ENCODE measurements at places on chromosomes 3 and 15.

GRCh38 chr3:78405745-78406144, 1362.1 kb downstream of the ROBO1 start:
- DNase-seq: no peak

DNA sequence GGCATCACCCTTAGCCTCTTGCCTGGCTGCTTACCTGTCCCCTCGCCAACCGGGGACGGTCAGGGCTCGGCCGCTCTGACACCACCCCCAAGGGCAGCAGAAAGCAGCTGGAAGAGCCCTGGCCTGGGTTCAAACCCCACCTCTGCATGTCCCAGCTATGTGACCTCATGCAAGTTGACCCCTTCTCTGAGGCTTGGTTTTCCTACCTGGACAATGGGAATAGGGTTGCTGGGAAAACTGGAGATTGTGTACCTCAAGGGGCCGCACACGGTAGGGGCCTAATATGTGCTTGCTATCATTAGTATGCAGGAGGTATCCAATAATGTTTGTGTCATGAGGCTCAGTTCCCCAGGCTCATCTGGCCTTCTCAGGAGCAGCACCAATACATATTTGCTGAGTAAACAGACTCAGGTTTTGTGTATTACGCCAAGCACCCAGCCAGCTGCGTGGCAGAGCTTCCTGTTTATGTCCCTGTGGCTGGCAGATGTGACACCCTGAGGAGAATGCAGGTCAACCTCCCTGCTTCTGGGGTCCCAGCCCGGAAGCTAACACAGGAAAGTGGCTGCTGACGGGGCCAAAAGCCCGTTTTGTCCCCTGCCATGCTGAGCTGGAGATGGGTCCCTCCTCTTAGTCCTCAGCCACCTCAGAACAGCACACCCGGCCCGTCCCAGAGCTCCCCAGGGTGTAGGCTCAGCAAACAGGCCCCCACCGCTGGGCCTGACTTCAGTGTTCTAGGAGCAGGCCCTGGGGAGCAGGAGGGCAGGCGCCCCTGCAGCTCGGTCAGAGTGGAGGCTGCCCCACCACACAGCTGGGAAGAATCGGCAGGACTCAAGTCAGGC, 29.7 kb downstream of the PLXND1 start:
- DNase-seq: no peak

DNA sequence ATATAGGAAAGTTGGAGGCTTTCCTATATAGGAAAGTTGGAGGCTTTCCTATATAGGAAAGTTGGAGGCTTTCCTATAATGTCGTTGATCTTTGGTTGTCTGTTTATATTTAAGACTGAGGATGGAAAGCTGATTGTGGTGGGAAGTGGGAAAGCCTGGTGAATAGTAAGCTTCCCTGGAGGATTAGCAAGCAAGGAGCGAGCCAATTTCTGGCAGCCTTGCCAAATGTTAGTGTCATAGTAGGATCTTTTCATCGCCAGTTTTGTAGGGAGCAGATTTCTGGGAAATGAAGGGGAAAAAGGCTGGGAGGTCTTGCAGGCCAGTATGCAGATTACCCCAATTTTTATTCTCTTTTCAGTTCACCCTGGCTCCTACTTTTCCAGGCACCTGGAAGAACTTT, 39.9 kb upstream of the CCNL1 start:
- DNase-seq: no peak

DNA sequence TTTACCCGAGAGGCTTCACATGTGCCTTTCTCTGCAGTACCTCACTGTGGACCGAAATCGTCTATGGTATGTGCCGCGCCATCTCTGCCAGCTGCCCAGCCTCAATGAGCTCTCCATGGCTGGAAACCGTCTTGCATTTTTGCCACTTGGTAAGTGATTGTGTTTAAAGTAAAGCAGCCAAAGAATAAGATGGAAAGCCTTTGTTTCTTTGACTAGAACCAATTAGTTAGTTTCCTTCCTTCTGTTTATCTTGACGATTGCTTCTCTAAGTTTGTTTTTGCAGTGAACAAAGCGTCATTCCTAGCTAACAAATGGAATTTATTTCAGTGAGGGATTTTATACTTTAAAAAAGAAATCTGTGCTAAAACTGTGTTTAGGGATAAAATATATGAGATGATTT, 82.7 kb downstream of the LRRC28 start:
- DNase-seq: no peak

DNA sequence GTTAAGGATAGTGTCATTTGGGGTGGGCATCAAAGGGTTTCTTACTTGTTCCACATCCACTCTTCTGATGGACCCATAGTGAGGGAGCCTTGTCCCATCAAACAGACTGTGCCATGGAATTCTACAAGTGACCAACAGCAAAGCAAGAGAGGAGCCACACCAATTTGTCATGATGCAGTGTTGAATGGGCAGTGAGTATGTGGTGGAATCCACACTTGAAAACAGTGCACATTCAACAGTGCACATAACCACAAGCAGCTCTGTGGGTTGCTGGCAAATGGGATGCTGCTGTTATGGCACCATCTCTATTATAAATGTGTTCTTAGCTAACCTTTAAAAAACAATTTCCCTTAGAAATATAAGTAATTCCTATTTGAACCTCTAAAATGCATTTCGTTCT, 52.5 kb upstream of the CPNE4 start:
- DNase-seq: no peak

DNA sequence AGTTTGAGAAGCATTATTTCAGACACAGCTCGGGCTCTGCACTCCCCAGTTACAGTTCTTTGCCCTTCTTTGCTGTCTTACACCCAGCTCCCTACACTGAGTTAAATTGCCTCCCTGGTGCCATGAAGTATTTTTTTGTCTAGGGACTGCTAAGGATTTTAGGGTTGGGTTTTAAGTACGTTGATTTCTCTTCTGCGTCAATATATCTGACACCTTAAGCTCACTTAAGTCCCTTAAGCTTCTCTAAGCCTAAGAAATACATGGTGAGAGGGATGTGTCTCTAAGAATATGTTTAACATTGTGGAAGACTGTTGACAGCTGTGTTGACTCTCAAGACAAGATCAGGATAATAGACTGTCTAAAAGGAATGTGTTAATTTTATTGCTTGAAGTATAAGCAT, 400.5 kb downstream of the PTPRG start:
- DNase-seq: no peak

- DNase-seq: no peak
Measured at GRCh38 chr3:54818486-54818885, 109.4 kb downstream of the LRTM1 start.

- DNase-seq: no peak
Measured at GRCh38 chr3:110149763-110150162, 812.4 kb upstream of the DPPA4 start.

DNA sequence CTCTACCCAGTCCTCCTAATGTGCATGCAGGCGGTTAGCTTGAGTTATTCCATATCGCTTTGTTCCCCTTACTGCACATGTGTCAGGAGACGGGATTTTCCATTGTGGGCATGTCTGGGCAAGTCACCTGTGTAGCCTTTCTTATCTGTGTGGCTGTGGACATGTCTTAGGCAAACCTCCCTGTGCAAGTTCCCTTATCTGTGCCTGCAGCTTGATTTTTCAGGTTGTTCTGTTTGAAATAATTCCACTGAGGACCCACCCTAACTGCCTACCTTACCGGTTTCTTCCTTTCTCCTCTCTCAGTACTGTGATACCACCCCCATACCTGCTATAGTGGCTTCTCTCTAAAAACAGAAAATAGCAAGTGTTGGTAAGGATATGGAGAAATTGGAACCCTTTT, 113.6 kb downstream of the NEO1 start:
- DNase-seq: no peak

DNA sequence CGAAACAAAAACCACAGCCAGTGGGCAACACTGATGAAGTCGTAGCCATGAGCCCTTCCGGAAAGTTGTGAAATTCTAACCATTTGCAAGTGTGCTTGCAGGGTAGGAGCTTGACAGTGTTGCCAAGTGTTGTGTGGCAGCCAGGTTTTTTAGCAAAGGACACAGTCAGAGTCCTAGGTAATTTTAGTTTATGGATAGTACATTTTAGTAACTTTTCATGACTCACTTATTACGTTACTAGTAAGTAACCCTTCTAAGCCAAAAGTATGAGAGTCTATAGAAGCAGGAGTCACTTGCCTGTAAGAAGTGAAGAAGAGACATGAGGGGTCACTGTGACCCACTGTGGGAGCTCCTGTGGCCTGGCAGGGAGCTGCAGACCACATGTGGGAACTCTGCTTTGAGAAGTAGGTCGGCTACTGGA, 54.8 kb upstream of the ADPGK start:
- peak; percentile 52 for DNase-seq

DNA sequence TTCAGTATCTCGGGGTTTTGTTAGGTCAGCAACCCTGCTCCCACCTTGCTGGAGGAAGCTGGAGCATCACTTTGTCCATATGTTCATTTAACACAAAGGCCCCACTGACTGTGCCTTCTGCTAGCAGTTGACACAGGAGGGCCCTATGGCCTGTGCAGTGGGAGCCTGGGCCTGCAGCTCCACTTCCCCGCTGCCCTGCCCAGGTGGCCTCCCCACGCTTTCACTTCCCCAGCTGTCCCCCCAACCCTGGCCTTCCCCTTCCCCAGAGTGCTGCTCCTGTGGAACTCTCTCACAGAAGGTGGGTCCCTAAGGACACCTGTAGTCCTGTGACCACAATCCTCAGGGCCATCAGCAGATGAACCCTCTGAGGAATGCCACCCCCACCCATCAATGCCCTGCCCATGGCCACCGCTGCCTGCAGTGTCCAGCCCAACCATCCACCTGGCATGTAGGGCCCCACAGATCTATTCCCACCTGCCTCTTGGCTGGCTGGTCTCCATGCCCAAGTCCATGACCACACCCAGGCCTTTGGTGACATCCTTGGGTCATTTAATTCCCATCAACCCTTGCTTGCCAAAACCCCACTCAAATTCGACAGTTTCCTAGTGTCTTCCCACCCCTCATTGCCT, 13.5 kb downstream of the TBC1D21 start:
- no peak for DNase-seq

GRCh38 chr3:157442729-157443128, 6.1 kb downstream of the PTX3 start:
- no peak for DNase-seq

GRCh38 chr15:41904541-41905005, 10.7 kb upstream of the SPTBN5 start:
- no peak for DNase-seq

- DNase-seq: no peak
Measured at GRCh38 chr3:85574006-85574705, 615.4 kb downstream of the CADM2 start.

GRCh38 chr3:15936312-15936711, 138.5 kb upstream of the ANKRD28 start:
- DNase-seq: no peak
